ENCODE measurements at places on chromosomes 4 and X.

- DNase-seq = no peak
Observed at GRCh38 chr4:105002278-105002677, 144.4 kb upstream of the TET2 start.

DNA sequence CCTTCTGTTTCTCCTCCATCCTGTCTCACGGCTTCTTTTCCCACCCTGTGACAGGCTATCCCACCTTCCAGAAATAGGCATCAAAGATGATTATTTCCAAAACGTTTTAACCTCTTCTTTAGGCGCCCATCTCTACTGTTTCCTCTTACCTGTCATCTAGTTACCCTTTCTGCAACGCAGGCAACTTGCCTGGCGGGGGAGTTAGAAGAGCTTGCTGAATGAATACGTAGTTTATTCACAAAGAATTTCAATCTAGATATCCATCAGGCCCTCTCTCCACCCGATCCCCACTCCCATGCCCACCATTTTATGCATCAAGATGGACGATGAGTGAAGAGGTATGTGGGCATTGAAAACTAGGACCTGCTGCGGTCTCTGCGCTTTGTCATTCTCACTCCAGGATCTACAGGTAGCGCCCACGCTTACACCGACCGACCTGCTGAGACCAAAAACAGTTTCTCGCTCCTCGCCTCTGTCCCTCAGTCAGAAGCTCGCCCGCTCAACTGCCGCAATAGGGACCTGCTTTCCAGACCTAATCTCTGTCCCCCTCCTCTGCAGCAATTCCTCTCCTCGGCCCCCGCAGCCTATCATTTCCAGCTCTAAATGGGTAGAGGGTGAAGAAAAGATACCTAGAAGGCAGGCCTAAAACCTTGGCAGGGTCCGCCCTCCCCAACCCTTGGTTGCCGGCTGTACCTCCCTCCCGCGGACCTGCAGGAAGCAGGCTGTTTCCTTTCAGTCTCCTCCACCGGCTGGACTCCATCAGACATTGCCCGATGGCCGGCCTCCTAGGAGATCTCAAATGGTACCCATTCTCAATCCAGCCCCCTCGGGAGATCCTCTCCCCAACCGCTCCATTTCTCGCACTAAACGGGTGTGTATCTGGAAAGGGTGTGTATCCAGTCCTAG lies 624 bp downstream of the BEX5 start:
- no peak for DNase-seq

DNA sequence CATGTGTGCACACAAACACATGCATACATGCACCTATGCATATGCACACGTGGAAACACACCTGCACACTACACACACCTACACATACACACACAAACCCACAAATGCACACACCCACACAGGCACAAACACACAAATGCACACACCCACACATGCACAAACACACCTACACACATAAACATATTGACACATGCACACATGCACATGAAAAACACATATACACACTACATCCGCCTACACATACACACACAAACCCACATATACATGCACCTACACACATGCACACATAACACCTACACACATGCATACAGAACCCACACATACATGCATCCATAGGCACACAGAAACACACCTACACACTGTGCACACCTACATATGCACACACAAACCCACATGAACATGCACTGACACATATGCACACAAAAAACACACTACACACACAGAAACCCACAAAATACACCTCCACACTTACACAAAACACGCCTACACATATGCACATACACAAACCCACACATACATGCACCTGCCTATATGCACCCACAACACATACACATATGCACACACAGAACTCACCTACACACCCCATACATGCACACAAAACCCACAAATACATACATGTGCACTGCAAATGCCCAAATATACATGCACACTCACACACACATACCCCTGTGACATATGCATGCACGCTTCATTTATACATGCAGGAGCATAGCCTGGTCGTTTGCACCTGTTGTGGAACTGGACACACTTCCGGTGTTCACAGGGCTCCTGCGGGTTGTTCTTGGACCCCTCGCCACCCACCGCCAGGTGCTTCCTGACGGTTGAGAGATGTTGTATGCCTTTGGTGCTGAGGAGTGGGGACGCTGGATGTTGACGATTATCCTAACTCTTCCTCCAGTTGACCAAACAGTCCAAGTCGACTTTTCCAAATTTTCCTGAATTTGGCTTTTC lies 22.1 kb downstream of the CD99 start:
- DNase-seq = no peak

DNA sequence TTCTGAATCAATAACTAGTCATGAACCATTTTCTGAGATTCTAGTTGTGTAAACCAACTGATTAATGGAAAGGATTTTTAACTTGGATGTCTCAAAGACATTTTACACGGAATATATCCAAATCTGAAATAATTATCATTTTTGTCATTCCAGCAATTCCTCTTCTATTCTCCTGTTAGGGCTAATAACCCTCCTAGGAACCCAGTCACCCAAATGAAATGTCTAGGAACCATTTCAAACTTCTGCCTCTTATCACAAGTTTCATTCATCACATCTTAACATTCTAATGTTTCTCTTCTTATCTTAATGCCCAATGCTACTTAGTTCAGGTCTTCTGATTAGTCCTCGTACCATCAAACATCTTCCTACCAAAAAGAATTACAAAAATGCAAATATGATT lies 639.8 kb downstream of the DMD start:
- no peak for DNase-seq

DNA sequence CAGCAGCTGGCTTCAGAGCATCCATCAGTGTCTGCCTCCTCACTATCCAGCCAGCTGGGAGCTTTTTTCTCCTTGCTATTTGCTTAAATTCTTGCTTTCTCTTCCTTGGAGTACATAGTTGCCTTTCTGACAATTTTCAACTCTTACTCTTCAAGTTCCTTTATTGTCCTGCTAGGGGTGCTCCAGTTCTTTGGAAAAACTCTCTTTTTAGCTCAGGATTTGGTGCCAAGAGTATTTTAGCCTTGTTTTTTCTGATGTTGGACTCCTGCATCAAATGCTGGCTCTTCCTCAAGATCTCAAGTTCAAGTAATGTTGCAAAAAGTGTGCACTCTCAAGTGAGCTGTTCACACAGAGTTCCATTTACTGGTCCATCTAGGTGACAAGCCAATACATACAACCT lies 126.4 kb downstream of the KDR start:
- DNase-seq = no peak

GRCh38 chr4:136800248-136800647 lies 732.0 kb downstream of the PCDH18 start:
- DNase-seq = no peak

GRCh38 chrX:6134255-6134654 lies 94.4 kb downstream of the NLGN4X start:
- DNase-seq = no peak

DNA sequence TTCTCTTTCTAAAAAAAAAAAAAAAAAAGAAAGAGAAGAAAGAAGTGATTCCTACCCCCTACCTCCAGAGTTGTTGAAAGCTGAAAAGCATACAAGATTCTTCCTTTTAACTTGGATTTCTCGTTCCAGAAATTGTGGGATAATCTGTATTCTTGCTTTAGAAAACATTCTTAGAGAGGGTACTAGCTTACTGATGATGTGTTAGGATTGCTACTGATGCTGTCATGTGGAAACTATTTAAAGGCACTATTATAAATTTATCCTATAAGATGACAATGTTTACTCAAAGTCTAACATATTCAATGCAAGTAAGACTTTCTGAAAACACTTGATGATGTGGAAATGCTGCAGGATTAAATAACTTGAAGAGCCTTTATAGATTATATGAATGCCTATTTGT lies 204.0 kb upstream of the PUDP start:
- DNase-seq = no peak

DNA sequence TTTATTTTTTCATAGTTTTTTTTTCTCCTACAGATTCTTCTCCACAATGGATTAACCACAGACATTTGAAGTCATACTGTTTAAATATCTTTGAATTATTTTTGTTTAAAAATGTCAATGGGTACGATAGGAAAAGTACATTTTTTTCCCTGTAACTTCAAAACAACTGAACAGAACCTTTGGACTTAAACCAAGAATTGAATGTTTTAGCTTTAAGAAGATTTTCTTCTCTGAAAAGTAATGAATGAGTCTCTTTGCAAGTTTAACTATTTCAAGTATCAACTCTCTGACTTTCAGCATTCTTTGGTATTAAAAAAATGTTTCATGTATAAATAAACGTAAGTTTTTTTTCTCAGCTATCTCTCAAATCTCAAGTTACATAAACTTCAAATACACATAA lies 364.3 kb downstream of the FBXO8 start:
- DNase-seq = no peak

- no peak for DNase-seq
Observed at GRCh38 chrX:15310117-15310516, 5.3 kb downstream of the ASB11 start.

DNA sequence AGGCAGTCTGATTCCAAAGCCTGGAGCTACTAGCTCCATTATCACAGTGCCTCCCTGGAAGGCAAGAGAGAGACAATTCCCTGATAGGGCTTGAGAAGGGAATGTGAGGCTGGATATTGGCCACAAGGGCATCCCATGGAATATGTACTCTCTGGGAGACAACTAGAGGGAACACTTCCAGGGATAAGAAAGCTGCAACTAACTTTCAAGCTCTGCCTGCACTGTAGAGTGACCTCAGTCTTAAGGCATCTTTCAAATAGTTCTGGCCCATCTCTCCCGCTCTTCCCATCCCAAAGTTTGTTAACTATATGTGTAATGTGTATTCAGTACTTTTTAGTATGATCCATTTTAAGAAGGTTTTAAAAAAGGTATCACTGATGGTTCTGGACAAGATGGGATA lies 13.1 kb upstream of the RNF212 start:
- no peak for DNase-seq

DNA sequence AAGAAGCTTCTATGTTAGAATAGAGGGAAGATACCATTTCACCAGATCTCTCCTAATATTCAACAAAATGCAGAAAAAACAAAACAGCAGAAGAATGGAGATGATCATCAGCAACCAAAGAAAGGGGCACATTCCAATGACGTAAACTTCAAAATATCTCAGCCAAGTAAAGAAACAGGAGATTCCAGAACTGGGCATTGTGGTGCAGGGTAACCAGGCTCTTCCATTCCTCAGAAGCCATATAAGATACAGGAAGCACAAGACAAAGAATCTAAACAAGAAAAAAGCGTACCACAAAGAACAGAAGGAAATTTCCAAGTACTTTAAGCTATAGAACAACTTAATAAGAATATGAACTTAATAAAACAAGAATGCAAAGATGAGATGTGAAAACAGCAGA lies 6.9 kb upstream of the ARMCX4 start:
- DNase-seq = no peak

- no peak for DNase-seq
Observed at GRCh38 chrX:68685685-68686084, 38.2 kb downstream of the STARD8 start.

DNA sequence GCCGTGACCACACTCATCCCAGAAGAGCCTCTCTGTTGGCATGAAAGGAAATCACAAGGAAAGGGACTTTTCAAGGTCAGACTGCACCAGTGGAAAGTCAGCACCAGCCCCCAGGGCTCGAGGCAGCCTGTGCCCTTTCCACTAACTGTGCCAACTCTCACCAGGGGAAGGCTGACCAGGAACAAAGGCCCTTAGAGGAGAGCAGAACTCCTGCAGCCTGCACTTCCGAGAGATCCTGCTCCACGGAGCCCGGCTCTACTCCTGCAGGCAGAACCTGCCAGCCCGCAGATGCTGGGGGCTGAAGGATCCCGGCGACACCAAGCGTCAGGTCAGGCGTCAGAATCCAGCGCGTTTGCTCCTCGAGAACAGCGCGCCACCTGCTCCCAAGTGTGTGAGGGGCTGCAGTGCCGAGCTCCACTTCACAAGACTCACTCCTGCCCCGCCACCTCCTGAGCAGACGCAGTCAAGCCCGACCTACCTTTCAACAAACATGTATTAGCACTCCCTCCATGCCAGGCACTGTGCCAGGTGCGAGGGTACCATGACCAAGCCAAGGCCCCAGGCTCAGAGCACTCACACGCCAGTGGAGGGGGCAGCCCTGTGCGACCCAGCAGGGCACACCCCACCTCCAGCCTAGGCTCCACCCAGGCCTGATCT lies 13.6 kb upstream of the HELT start:
- DNase-seq = peak; percentile 5

DNA sequence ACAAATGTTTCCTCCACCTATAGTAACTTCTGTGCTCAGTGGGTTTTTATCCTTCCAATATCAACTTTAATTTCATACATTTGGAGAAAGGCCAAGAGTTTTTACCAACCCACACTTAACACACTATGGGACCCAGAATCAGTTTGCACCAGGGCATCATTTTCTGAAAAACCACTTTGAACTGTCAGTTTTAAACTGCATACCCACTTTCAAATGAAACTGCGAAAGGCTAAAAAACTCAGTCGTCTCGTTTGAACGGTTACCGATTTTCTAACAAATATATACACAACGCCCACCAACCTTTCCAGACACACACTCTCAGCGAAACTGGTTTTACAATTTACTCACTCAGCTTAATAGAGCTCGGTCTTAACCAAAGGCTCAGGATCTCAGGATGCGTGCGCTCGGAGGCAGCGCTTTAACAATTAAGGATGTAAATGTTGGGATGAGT lies 376 bp downstream of the ABCG2 start:
- DNase-seq = no peak

GRCh38 chr4:27568236-27568951 lies 707.8 kb downstream of the STIM2 start:
- no peak for DNase-seq

- no peak for DNase-seq
Observed at GRCh38 chr4:1866189-1866661, 5.0 kb upstream of the NSD2 start.

- DNase-seq = no peak
Observed at GRCh38 chrX:13693341-13693961, 4.5 kb downstream of the RAB9A start.

GRCh38 chr4:188412499-188412898 lies 273.3 kb downstream of the TRIML1 start:
- DNase-seq = no peak

All from effector memory CD8-positive, alpha-beta T cell (primary cell).